ENCODE measurements at places on chromosomes 1 and 21.

DNA sequence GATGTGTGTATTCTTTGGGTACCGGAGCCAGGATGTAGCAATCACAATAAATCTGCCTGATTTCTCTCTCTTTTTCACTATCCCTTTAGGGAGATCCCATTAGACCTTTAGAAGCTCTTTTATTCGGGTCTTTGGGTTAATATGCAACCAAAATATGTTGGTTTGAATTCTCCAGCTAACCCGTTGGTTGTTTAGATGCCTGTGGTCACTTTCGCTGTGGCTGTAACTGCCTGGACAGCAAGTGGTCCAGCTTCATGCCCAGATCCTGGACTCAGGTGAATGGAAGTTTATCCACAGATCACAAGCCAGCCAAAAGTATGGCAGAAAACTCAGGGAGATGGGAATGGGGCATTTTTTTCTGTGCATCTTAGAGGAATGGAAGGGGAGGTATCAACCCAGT is 12.3 kb downstream of the KAZN start:
- no peaks in the 10 kb centered on the region for H3K27me3 ChIP-seq
- H3K4me1 ChIP-seq, result no peaks in the 10 kb centered on the region
- DNase-seq, result no peak
- H3K36me3 ChIP-seq, result peaks cover 4% of the 10 kb centered on the region
- no peak overlapping the region for H3K4me3 ChIP-seq

GRCh38 chr1:171335964-171336363 is 22.0 kb downstream of the FMO4 start:
- DNase-seq, result no peak
- no peak overlapping the region for H3K4me3 ChIP-seq
- H3K27me3 ChIP-seq, result peaks cover 5% of the 10 kb centered on the region
- no peak overlapping the region for H3K27ac ChIP-seq

GRCh38 chr1:29673228-29673500 is 436.8 kb downstream of the PTPRU start:
- H3K36me3 ChIP-seq, result no peaks in the 10 kb centered on the region
- no peak overlapping the region for H3K27ac ChIP-seq
- H3K4me1 ChIP-seq, result no peaks in the 10 kb centered on the region
- peaks cover 3% of the 10 kb centered on the region for H3K27me3 ChIP-seq
- no peak overlapping the region for H3K4me3 ChIP-seq
- DNase-seq, result no peak

- H3K4me3 ChIP-seq, result no peak overlapping the region
- H3K27ac ChIP-seq, result no peak overlapping the region
- H3K36me3 ChIP-seq, result no peaks in the 10 kb centered on the region
These were observed 43.9 kb downstream of the CCDC185 start for GRCh38 chr1:223437151-223437550.

- H3K4me1 ChIP-seq, result peaks cover 6% of the 10 kb centered on the region
- H3K27me3 ChIP-seq, result peaks cover 2% of the 10 kb centered on the region
- DNase-seq, result no peak
- H3K36me3 ChIP-seq, result no peaks in the 10 kb centered on the region
These were observed 30.6 kb upstream of the SSBP3 start for GRCh38 chr1:54436826-54437225.

DNA sequence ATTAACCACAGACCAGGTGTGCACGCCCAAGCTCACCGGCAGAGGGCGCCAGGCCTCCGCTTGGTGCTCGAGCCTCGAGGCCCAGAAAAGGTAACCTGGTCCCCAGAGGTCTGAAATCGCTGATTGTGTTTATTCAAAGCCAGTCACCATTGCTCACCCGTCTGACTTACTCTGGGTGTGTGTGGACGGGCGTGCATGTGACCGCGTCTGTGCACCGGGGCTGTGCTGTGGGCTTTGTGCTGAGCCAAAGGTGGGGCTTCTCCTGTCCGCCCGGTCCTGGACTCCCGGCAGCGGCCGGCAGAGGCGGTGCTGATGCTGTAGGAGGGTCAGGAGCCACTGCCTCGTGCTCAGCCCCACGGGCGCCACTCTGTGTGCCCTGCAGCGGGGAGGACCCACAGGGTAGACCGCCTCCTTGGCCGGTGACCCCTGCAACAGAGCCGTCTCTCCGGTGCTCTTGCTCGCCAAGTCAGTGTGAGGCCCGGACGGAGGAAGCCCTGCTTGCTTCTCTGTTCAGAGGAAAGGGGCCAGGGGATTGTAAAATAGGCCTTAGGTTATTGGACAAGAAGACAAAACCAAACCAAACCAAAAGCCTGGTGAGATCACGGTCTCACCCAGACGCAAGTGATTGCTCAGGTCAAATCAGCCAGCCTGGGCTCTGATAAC is 32.0 kb upstream of the BTG2 start:
- H3K4me3 ChIP-seq, result peak overlapping the region; percentile 68
- peaks cover 13% of the 10 kb centered on the region for H3K27me3 ChIP-seq
- DNase-seq, result peak; percentile 77

GRCh38 chr1:190579552-190580193 is 102.0 kb upstream of the BRINP3 start:
- DNase-seq, result no peak
- H3K4me3 ChIP-seq, result no peak overlapping the region
- no peaks in the 10 kb centered on the region for H3K27me3 ChIP-seq
- no peaks in the 10 kb centered on the region for H3K4me1 ChIP-seq
- no peaks in the 10 kb centered on the region for H3K36me3 ChIP-seq

GRCh38 chr1:215360758-215361157 is 206.3 kb upstream of the KCTD3 start:
- H3K4me3 ChIP-seq, result peak overlapping the region; percentile 28
- no peak for DNase-seq
- H3K27ac ChIP-seq, result no peak overlapping the region
- no peaks in the 10 kb centered on the region for H3K4me1 ChIP-seq

GRCh38 chr21:28256837-28257236 is 735.8 kb downstream of the LTN1 start:
- no peak for DNase-seq
- H3K27ac ChIP-seq, result peak overlapping the region; percentile 79
- H3K36me3 ChIP-seq, result peaks cover 7% of the 10 kb centered on the region
- H3K27me3 ChIP-seq, result no peaks in the 10 kb centered on the region

DNA sequence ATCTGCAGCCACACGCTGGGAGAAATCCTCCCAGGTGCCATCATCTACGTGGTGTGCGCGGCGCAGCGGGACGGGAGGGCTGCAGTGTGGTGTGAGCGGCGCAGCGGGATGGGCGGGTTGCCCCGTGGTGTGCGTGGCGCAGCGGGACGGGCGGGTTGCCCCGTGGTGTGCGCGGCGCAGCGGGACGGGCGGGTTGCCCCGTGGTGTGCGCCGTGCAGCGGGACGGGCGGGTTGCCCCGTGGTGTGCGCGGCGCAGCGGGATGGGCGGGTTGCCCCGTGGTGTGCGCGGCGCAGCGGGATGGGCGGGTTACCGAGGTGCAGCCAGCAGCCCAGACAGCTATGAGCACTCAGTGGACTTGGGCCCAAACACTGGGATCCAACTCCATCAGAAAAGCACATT is 4.7 kb downstream of the WRAP73 start:
- no peak overlapping the region for H3K27ac ChIP-seq
- H3K4me3 ChIP-seq, result no peak overlapping the region
- 0 out of 2 replicates have a peak, but pooled peaks cover 1% of the 10 kb centered on the region for H3K27me3 ChIP-seq

DNA sequence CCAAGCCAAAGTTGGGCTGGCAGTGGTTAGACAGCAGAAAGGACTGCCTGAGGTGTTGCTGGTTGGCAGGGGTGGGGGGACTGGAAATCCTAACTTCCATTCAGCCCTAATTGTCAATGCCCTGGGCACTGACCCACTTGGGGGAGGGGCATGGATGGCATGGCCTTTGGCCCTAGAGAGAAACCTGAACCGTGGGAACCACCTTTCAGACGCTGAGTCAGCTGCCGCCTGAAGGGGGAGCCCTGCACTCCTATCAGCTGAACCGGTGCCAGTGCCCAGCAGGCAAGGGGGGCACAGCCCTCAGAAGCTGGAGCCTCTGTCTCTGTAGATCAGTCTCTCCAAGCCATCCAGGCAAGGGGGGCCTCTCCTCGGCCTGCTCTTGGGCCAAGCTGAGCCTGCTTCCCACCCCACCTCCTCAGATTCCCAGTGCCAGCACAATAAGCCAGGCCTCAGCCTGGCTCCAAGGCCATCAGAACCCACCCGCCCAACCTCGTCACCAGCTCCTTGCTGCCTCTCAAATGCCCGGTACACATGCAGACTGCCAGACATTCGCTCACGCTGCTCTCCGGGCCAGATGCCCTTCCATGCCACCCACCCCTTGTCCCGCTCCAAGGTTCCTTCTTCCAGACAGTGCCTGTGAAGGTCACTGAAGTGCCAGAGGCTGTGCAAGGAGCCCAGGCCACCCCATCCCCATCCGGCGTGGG is 11.6 kb downstream of the TINAGL1 start:
- peaks cover 4% of the 10 kb centered on the region for H3K27me3 ChIP-seq
- H3K4me1 ChIP-seq, result peaks cover 42% of the 10 kb centered on the region
- H3K36me3 ChIP-seq, result no peaks in the 10 kb centered on the region
- H3K27ac ChIP-seq, result 0 out of 2 replicates have a peak overlapping the region, but pooled peaks have one; percentile 46
- DNase-seq, result peak; percentile 33

- H3K4me1 ChIP-seq, result peaks cover 12% of the 10 kb centered on the region
- no peaks in the 10 kb centered on the region for H3K36me3 ChIP-seq
- DNase-seq, result no peak
- no peak overlapping the region for H3K27ac ChIP-seq
- peaks cover 20% of the 10 kb centered on the region for H3K27me3 ChIP-seq
These were observed 64.0 kb downstream of the NENF start for GRCh38 chr1:212496682-212497081.

GRCh38 chr1:88509379-88509778 is 174.7 kb upstream of the PKN2 start:
- DNase-seq, result no peak
- no peaks in the 10 kb centered on the region for H3K36me3 ChIP-seq
- no peak overlapping the region for H3K27ac ChIP-seq
- H3K27me3 ChIP-seq, result no peaks in the 10 kb centered on the region
- H3K4me1 ChIP-seq, result no peaks in the 10 kb centered on the region

DNA sequence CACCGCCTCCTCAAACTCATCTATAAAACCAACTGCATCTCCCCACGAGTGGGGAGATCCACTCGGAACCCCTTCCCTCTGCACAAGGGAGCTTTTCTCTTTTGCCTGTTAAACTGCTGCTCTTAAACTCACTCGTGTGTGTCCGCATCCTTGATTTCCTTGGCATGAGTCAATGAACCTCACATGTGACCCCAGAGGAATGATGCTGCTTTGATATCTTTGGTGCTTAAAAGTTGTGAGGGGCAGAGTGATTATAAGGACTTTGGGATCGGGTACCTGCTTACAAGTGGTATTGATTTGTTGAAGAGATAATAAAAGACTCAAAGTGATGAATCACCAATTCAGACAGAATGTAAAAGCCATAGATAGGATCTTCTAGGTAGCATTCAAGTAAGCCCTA is 125.3 kb downstream of the GREM2 start:
- H3K4me1 ChIP-seq, result peaks cover 20% of the 10 kb centered on the region
- peaks cover 6% of the 10 kb centered on the region for H3K36me3 ChIP-seq
- DNase-seq, result no peak
- no peak overlapping the region for H3K4me3 ChIP-seq
- no peak overlapping the region for H3K27ac ChIP-seq
- H3K27me3 ChIP-seq, result peaks cover 4% of the 10 kb centered on the region

DNA sequence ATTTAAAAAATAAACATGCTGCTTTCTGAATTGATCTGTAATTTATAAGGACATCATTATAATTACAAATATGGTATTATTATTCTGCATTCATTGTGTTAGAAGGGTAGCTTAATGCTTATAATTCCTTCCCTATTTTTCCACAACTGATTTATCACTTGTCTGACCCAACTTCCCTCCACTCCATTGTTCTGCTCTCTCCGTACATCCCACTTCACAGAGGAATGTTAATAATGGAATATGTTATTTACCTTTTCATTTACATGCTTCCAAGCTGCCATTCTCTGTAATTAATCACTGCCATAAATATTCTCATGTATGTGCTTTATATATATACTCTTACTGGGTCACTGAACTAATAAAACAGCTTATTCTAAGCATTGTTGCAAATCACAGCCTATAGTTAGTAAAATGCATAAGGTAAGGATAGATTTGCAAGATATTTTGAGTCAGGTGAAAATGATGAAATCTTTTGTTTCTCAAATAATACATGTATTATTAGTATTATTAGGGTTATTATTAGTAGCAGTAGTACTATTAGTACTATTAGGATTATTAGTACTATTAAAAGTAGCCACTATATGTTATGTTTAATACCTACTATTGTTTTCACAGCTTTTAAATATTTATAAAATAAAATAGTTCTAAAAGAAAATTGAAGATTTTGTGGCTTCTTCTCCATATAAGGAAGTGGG is 70.6 kb upstream of the NEK7 start:
- H3K4me3 ChIP-seq, result no peak overlapping the region
- H3K27ac ChIP-seq, result no peak overlapping the region
- no peak for DNase-seq
- no peaks in the 10 kb centered on the region for H3K36me3 ChIP-seq

DNA sequence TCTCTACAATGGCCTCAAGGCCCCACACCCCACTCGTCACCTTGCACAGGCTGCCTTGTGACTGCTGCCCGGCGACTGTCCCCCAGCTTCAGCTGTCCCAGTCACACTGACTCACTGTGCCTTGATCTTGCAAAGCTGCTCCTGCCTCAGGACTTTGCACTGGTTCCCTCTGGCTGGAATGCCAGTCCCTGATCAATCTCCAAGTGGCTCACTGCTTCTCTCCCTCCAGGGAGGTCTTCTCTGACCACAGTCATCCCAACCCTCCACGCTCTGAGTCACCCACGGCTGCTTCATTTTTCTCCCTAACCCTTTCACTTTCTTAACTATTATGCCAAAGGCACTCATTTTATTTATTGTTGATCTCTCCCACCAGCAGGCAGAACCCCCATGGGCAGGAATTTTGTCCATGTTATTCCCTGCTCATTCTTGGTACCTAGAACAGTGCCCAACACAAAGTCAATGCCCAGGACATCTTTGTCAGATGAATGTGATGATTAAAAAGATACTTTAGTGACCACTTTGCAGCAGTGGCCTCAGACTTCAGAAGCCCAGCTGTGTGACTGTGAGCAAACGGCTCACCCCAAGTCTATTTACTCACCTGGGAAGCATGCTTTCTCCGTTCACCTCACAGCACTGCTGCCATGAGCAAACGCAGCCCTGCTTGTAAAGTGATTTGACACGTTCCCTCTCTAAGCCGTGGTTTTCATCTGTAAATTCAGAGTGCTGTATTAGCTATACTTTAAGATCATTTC is 53.4 kb downstream of the ZBTB18 start:
- H3K36me3 ChIP-seq, result peaks cover under 1% of the 10 kb centered on the region
- peak; percentile 95 for DNase-seq
- no peaks in the 10 kb centered on the region for H3K27me3 ChIP-seq
- peaks cover 41% of the 10 kb centered on the region for H3K4me1 ChIP-seq
- peak overlapping the region; percentile 80 for H3K4me3 ChIP-seq
- peak overlapping the region; percentile 75 for H3K27ac ChIP-seq

GRCh38 chr1:32754317-32755097 is 51.9 kb upstream of the SYNC start:
- H3K4me3 ChIP-seq, result peak overlapping the region; percentile 83
- peaks cover 10% of the 10 kb centered on the region for H3K4me1 ChIP-seq
- no peak for DNase-seq

GRCh38 chr1:172935062-172935592 is 115.6 kb downstream of the TNFSF18 start:
- no peaks in the 10 kb centered on the region for H3K27me3 ChIP-seq
- no peak for DNase-seq
- H3K4me1 ChIP-seq, result peaks cover 86% of the 10 kb centered on the region
- peak overlapping the region; percentile 54 for H3K4me3 ChIP-seq
- H3K27ac ChIP-seq, result peak overlapping the region; percentile 96

- peaks cover 8% of the 10 kb centered on the region for H3K27me3 ChIP-seq
- DNase-seq, result no peak
- no peak overlapping the region for H3K4me3 ChIP-seq
- H3K4me1 ChIP-seq, result peaks cover 11% of the 10 kb centered on the region
These were observed 4.2 kb downstream of the GJA4 start for GRCh38 chr1:34796990-34797389.

GRCh38 chr1:8439015-8439702 is 121.2 kb downstream of the SLC45A1 start:
- peak; percentile 64 for DNase-seq
- H3K27me3 ChIP-seq, result peaks cover 2% of the 10 kb centered on the region
- no peak overlapping the region for H3K4me3 ChIP-seq
- H3K36me3 ChIP-seq, result peaks cover 6% of the 10 kb centered on the region

All from HFFc6 (cell line).